Muscle of leg (tissue), 16 donors: ENCODE measurements at places on chromosomes 12 and 14. TPM values are rescaled to one million over a fixed set of nuclear protein-coding genes. Genes with fewer than 3 reads are reported as not detected.

Gene ADAM21
- total RNA-seq, result 0.09 TPM

Gene TMCC3
- total RNA-seq, result 16.3 TPM

Gene PRORP
- 22.7 TPM for total RNA-seq

Gene SOX5
- total RNA-seq, result 7.3 TPM

Gene SLC6A12
- 0.40 TPM for total RNA-seq

Gene LRRC10
- not detected for total RNA-seq

Gene HOXC5
- 1.1 TPM for total RNA-seq

Gene HOXC11
- 2.9 TPM for total RNA-seq

Gene NPFF
- 0.98 TPM for total RNA-seq

GRCh38 chr14:50344116-50344775 lies 32.1 kb downstream of the DMAC2L start:
- no peak for DNase-seq

GRCh38 chr12:124713041-124713435 lies 145.6 kb upstream of the NCOR2 start:
- DNase-seq, result peak; percentile 69

GRCh38 chr14:45199230-45199629 lies 53.8 kb downstream of the MIS18BP1 start:
- DNase-seq, result no peak

- DNase-seq, result peak; percentile 68
Measured at GRCh38 chr12:48197549-48197970, 5.5 kb downstream of the OR10AD1 start.

DNA sequence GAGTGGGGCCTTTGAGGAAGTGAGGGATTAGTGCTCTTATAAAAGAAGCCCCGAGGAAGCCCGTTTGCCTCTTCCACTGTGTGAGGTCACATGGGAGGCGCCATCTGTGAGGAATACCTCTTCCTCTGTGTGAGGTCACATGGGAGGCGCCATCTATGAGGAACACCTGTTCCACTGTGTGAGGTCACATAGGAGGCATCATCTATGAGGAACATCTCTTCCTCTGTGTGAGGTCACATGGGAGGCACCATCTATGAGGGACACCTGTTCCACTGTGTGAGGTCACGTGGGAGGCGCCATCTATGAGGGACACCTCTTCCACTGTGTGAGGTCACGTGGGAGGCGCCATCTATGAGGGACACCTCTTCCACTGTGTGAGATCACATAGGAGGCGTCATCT lies 69.7 kb downstream of the SLC24A4 start:
- no peak for DNase-seq

- no peak for DNase-seq
Measured at GRCh38 chr12:111304642-111305071, 64.2 kb downstream of the PHETA1 start.

DNA sequence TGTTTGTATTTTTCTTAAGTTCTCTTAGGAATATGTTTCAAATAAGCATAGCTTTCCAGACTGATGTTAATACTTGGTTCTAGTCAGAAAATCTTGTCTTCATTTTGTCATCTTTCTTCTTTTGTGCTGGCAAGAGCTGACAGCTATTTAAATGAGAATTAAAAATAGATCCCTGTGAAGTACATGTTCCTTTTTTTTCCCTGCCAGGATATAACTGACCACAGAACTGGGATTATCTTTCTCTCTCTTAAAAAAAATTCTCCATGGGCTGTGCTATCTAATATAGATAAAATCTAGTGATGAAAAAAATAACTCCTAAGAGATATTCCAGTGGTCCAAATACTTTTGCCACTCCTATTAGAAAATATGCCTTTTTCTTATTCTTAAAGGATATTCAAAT lies 163.4 kb downstream of the AKAP6 start:
- DNase-seq, result peak; percentile 43

DNA sequence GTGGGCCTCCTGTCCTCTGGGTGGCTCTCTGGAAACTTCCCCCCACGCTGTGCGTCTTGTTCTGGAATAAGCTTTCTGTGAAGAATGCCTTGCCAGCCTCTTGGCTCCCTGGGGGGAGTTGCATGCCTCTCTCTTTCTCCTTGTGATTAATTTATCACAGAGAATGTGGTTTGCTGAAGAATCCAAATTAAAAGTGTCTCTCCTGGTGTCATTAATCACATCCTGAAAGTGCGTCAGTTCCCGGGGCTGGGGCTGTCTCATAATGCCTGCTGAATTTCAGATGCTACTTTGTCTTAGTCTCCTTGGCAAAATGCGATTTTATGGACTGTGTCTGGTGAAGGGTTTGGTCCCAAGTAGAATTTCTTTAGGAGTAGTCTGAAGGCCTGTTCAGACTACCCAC lies 787.7 kb upstream of the TMEM132C start:
- DNase-seq, result no peak

DNA sequence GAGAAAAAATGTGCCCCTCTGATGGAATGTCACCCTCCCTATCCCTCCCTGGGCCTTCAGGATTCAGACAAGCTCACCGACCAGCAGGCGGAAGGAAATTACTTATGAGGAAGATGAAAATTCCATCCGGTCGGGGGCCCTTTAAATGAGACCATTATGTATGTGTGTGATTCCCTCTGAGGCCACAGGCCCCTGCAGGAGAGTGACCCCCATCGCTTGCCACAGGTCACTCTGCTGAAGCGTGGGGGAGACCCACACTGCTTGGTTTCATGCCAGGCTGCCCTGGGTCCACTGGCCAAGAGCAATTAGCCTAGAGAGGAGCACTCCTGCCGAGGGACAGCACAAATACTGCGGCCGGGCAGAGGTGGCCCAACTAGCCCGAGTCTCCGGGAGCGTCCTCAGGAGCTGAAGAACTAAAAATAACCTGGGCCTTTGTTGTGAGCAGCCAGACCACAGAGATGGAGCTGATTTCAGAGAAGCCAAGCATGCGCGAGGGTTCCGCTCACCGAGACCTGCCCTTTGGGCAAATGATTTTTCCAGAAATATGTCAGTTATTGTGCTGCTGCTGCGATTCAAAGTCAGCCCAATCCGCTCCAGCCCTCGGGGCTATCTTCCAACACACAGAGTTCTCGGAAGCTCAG lies 276.4 kb downstream of the DPF3 start:
- DNase-seq, result peak; percentile 89

- DNase-seq, result no peak
Measured at GRCh38 chr14:88181072-88181471, 142.0 kb downstream of the KCNK10 start.

DNA sequence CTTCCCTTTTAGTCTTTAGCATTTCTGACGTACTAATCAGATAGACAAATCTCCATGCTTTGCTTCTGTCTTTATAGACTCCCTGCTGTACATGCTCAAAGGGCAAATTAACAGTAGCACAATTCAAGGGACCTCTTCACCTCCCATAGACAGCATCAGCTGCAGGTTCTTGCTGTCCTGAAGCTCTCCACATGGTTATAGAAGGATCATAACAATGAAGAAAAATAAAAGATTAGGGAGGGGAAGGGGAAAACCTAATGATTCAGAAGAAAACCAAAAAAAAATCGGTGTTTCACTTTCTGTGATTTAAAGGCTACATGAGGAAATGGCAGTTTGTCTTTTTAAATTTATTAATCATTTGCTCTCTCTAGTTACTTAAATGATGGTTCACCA lies 155.5 kb downstream of the PTCSC3 start:
- DNase-seq, result no peak

DNA sequence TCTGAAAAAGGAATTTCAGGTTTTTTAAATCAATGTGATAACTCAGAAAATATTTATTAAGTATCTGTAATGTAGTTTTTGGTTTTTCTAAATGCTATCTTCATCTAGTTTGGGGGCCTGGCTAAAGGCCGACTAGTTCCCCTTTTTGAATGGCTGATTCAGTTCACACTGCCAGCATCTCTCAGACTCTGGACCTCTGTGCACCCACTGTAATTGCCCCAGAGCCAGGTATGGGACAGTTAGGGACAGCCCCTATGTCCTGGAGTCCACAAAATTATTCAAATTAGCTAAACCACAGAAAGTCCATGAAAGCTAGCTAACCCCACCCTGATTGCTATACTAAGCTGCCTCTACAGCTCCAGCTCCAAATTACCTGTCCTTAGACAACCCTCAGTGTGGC lies 49.1 kb upstream of the RGS6 start:
- DNase-seq, result no peak

GRCh38 chr14:105198588-105198987 lies 17.5 kb upstream of the NUDT14 start:
- no peak for DNase-seq

GRCh38 chr14:60274448-60274847 lies 25.4 kb downstream of the PPM1A start:
- no peak for DNase-seq

DNA sequence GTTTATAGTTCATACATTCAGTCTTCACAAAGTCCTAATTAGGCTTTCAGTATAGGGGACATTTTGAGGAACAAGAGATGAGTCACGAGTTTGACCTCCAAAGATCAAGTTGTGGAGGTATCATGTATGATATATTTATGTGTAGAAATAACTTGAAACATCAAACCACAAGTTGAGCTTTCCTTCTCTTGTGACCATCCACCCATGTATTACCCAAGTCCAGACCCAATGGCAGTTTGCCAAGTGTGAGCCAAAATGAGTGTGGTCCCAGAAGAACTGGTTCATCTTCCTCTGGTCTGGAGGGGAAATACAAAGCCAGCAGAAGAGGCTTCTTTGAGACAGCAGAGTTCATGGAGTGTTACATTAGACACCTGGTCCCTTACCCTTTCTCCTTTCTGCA lies 104.9 kb downstream of the ATP23 start:
- DNase-seq, result no peak

GRCh38 chr12:65934480-65935115 lies 110.3 kb downstream of the HMGA2 start:
- no peak for DNase-seq

GRCh38 chr12:115998119-115998633 lies 279.3 kb downstream of the MED13L start:
- peak; percentile 76 for DNase-seq

- no peak for DNase-seq
Measured at GRCh38 chr12:104510145-104510872, 53.6 kb downstream of the CHST11 start.

DNA sequence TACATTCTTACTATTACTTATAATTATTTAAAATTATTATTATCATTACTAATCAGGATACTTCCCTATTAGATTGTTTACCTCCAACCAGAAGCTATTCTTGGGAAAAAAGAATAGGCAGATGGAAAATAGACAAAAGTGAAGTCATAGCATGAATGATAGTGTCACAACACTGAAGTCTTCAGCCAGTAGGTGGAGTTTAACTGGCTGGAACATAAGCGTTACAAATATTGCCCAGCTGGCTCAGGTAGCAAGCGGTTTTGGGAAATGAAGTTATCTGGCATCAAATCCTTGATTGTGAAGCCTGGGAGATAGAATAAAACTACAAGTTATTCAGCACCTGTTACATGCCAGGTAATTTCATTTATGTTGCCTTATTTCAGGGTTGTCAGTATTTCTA lies 762.9 kb downstream of the C12orf50 start:
- peak; percentile 72 for DNase-seq
